Ascending aorta (tissue), 2 donors: ENCODE measurements at places on chromosomes 1 and 21.

DNA sequence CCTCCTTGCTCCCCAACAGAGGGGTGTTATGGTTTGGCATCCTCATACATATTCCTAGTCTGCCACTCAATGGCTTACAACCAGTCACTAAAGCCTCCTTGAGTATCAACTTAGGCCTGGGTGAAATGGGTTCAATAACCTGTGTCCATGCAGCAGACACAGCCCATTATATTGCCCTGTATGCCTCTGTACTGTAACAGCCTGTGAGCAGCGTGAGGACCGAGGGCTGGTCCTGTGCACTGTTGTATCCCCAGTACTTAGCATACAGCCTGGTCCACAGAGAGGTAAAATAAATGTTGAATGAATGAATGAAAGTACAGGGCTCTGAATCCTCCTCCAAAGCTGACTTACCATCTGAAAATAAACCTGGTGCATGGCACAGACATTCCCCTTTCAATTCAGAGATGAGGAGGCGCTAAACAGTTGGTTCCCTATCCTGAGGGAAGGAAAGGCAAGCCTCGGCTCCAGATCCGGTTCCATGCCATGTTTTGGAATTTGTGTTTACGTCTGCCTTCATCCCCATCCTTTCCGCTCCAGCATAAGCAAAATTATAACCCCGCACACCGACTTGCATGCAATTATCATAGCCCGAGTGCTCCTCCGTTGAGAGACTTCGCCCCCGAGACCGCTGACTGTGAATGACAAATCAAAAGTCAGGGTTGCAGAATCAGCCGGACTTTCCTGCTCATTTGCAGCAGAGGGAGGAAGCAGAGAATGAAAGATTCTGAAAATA, 45.0 kb upstream of the DNAJC6 start:
- H3K27ac ChIP-seq, result no peak overlapping the region
- H3K27me3 ChIP-seq, result no peaks in the 10 kb centered on the region
- no peak for DNase-seq
- no peaks in the 10 kb centered on the region for H3K36me3 ChIP-seq
- H3K4me3 ChIP-seq, result peak overlapping the region; percentile 76
- no peaks in the 10 kb centered on the region for H3K4me1 ChIP-seq

GRCh38 chr21:42276076-42276475, 39.1 kb downstream of the TFF3 start:
- DNase-seq, result no peak
- no peaks in the 10 kb centered on the region for H3K27me3 ChIP-seq
- no peak overlapping the region for H3K4me3 ChIP-seq
- no peaks in the 10 kb centered on the region for H3K36me3 ChIP-seq

DNA sequence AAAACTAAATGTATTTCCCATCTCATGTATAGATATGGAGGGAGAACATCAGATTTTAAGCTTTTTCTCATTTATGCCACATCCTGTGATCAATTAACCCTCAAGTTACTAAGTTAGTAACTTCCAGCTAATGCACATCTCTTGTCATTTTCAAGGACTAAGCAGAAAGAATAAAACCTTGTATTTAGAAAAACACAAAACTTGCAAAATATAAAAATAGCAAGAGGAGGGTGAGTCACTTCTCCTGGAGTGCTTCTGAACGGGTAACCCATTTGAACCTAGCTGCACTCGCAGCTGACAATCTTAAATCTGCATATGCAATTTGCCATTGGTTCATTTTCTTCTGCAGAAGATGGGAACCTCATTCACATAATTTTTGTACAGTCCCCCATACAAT, 500.5 kb downstream of the SETD4 start:
- no peaks in the 10 kb centered on the region for H3K36me3 ChIP-seq
- H3K27ac ChIP-seq, result no peak overlapping the region
- H3K4me3 ChIP-seq, result no peak overlapping the region
- DNase-seq, result no peak

DNA sequence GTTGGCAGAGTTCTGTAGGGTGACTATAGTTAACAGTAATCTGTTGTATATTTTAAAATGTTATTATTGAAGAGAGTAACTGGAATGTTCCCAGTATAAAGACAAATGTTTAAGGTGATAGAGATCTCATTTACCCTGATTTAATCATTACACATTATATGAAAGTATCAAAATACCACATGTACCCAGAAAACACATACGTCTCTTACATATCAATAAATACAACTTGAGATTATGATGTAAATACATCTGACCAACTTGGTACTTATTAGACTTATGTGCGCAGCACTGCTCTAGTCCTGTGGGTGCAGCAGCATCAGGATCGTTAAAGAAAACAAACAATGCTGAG, 670 bp upstream of the PARK7 start:
- H3K36me3 ChIP-seq, result peaks cover 11% of the 10 kb centered on the region
- H3K27ac ChIP-seq, result peak overlapping the region; percentile 93
- no peaks in the 10 kb centered on the region for H3K4me1 ChIP-seq

GRCh38 chr21:41989698-41990097, 20.5 kb downstream of the ZBTB21 start:
- H3K4me1 ChIP-seq, result no peaks in the 10 kb centered on the region
- DNase-seq, result no peak
- H3K27me3 ChIP-seq, result no peaks in the 10 kb centered on the region
- H3K27ac ChIP-seq, result no peak overlapping the region

DNA sequence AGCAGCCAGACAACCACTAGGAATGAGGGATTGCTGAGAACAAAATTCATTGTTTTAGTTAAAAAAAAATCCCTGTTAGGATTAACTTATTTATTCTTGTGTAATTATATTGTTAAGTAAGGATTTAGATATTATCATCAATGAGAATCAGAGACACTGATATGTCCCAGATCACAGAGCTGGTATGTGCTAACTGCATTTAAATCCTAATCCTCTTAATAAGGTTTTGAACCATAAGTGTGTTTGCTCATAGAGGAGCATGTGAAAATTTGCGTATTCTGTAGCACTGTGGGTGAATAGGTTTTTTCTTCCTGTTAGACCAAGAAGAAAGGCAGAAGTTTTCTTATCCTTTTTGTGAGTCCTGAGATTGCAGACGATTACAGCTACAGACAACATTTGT, 147.1 kb downstream of the HHAT start:
- no peaks in the 10 kb centered on the region for H3K36me3 ChIP-seq
- H3K4me3 ChIP-seq, result no peak overlapping the region
- DNase-seq, result no peak
- no peaks in the 10 kb centered on the region for H3K4me1 ChIP-seq

DNA sequence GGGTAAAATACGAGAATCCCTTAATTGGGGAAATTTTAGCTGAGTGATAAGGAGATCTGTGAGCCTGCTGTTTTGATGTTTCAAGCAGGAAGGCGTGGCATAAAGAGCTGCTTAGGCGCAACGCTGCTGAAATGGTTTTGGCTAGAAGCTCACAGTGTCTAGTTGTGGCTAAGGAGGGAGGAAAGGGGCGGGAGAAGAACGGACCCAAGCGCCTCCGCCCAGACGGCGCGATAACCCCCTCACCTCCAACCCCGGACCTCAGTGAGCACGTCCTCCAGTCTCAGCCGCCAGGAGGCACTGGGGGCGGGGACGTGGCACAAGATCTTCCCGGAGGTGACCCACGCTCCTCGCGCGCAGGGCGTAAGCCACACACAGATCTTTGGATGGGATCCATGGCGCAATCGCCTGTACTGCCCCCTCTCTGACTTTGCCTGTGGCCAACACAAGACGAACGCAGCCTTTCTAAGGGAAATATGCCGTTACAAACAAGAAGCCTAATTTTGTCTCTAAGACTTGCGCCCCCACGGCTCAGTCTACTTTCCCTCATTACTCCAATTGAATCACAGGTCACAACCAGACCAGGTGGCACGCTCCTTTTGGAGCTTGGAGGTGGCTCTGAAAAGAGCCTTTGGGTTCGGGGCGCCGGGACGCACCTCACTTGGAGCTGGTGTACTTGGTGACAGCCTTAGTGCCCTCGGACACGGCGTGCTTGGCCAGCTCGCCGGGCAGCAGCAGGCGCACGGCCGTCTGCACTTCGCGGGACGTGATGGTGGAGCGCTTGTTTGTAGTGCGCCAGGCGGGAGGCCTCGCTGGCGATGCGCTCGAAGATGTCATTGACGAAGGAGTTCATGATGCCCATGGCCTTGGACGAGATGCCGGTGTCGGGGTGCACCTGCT, 23.4 kb upstream of the RNF187 start:
- H3K4me1 ChIP-seq, result no peaks in the 10 kb centered on the region
- no peak overlapping the region for H3K27ac ChIP-seq
- peaks cover 6% of the 10 kb centered on the region for H3K27me3 ChIP-seq
- H3K4me3 ChIP-seq, result peak overlapping the region; percentile 52
